ENCODE measurements at places on chromosomes 7 and 10.

GRCh38 chr7:91656541-91657482 lies 223.7 kb downstream of the MTERF1 start:
- no peak for DNase-seq

GRCh38 chr10:52438119-52438518 lies 124.0 kb downstream of the DKK1 start:
- no peak for DNase-seq

DNA sequence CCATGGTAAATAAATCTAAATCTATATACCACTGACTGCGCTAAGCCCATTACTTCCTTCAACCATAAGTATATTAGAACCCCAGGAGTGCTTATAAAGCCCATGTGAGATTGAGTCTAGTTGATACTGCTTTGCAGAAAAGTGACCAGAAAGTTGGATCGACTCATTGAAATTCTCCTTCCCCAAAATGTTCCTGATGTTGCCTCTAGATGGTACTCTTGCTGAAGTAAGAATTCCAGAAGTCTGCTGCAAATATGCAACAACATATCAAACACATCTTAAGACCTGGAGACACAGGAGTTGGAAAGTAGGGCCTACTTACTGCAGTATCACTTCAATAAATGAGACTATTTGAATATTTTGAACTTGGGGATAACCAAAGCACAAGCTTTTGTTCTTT lies 550.8 kb downstream of the IPMK start:
- no peak for DNase-seq

- DNase-seq: no peak
Observed at GRCh38 chr10:102603946-102604345, 40.3 kb upstream of the TRIM8 start.

- DNase-seq: no peak
Observed at GRCh38 chr10:99536338-99537085, 3.8 kb downstream of the NKX2-3 start.

DNA sequence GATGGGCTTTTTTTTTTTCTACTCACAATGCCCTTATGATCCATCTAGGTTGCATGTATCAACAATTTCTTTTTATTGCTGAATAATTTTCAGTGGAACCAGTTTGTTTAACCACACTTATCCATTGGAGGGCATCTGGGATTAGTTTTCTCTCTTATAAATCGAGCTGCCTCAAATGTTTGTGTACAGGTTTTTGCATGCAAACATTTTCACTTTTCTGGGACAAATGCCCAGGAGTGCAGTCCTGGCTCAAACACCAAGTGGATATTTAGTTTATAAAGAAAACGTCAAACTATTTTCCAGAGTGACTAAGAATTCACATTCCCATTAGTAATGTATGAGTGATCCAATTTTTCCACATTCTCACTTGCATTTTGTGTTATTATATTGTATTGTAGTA lies 313.4 kb downstream of the CXCL12 start:
- no peak for DNase-seq

DNA sequence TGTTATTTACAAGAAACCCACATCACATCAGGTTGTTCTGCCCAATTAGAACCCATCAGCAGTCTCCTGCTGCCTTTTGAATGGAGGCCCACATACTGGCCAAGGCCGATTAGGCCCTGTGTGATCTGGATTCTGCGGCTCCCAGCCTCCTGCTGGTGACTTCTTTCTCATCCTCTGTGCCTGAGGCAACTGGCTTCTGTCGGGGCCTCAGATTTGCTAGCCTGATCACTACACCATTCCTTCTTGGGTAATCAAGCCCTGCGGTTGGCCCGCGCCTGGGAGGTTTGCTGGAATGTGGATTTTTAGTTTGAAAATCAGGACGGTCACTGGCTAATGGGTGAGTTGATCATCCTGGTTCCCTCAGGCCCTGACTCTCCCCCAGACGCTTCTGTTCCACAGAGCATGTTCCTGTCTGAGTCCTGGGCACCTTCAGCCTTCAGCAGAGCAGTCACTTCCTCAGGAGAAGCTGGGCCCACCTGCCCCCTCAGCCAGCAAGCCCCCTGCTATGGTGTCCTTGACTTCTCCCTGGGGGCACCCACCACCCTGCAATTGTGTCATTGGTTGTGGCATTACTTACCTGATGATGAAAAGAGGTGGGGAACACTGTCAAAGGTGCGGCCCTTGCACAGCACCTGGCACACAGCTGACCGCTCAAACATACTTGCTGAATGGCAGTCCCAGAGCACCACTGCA lies 207.6 kb downstream of the PHTF2 start:
- no peak for DNase-seq

GRCh38 chr10:90363799-90364483 lies 493.9 kb downstream of the HTR7 start:
- DNase-seq: no peak

- no peak for DNase-seq
Observed at GRCh38 chr10:62266611-62267010, 2.0 kb downstream of the RTKN2 start.

DNA sequence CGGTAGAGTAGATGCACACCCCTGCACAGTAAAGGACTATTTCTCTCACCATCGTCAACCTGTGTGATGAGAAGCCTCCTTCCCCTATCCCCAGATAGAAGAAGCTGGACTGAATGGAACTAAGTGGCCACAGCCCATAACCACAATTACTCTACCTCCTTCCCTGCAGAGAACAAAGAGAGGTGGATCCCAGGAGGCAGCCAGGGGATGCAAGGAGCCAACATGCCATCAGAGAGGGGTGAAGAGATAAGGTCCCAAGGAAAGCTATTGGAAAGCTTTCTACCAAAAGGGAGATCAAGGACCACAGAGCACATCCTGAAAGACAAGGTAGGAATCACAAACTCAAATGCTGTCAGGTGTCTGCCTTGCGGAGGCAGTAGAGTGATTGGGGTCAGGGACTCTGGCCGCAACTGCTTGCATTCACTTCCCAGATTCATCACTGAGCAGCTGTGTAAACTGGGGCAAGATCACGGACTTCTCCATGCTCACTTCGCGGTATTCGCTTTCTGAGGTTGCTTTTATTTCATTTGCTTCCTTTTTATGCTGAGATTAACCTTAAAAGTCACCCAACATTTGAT lies 81.6 kb upstream of the MYO3A start:
- no peak for DNase-seq

- DNase-seq: no peak
Observed at GRCh38 chr10:101444058-101444898, 90.3 kb downstream of the BTRC start.

GRCh38 chr10:69279110-69279509 lies 814 bp downstream of the HK1 start:
- DNase-seq: no peak

DNA sequence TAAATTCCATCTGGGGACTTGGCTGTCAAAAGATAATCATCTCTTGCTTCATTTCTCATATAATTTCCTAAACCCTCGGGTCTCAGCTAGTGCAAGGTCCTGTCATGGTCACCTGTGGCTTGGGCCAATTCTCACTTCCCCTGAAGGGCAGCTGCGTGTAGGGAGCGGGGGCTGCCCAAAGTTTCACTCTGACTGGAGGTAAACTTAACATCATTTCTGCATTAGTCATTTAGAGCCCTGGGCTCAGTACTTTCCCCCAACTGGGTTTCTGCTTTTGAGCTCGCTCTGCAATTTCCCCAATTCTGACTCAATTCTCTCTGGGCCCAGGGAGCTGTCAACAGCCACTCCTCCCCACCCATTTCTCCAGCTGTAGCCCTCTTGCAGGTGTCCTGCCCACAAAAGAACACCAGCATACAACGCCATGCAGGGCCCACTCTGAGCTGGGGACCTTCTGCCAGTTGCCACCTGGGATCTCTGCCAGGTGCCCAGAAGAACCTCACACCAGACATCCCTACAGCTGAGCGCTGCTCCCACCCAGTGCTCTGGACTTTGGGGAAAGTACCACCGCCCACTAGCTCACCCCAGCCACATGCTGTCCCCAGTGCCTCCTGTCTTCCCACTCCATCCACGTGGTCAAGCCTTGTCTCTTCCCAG lies 37.9 kb downstream of the VOPP1 start:
- no peak for DNase-seq

GRCh38 chr10:77428691-77429395 lies 208.8 kb downstream of the KCNMA1 start:
- DNase-seq: peak; percentile 56

- DNase-seq: no peak
Observed at GRCh38 chr10:28397229-28397628, 94.4 kb upstream of the MPP7 start.

DNA sequence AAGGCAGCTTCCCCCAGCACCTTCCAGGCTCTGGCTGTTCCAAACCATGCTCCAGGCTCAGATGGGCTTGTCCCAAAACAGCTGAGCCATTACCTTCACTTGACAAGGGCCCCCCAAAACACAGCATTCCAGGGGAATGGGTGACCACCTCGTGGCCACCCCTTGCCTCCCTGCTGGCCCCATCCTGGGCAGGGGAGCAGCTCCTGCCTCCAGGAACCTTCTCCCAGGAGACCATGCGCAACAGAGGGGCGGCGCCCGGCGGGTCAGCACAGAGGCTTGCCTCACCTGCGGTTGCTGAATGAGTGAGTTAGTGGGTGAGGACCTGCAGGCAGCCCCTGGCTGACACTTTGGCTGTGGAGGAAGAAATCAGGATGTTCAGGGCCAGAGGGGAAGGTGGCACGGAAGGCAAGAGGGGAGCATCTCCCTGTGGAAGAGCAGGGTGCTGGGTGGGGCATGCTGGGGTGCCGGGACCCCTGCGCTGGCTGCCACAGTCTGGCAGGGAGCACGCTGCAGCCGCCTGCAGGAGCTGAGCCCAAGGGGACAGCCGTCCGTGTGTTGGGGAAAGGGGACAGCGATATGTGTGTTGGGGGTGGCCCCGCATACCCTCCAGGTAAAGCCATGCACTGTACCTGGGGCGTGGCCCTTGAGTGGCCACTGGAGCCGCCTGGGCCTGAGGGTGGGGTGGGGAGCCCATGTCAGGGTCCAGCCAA lies 54.7 kb downstream of the PWWP2B start:
- DNase-seq: peak; percentile 21

DNA sequence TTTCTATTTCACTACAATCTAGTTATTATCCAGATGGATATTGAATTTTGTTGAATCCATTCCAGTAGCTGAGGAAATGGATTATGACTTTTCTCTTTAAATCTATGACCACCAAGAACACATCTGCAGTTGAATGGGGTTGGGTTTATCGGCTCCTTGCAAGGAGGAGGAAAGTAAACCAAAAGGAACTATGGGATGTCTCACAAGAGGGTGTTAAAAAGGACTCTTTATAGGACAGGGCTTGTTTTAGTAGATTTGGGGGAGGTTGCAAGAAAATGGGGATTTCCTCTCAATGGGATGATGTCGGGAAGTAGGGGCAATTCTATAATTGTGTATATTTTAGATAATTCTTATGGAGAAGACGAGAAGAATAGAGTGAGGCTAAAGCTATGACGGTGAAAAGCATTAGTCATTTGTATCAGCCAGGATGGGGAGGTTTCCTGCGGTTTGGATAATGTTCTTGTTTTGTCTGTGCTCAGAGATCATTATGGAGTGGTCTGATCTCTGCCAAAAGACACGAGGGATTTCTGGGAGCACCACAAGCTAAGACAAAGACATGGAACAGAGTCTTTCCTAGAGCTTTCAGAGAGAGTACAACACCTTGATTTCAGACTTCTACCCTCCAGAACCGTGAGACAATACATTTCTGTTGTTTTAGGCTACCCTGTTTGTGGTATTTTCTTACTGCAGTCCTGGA lies 5.3 kb upstream of the LRRC61 start:
- DNase-seq: no peak

DNA sequence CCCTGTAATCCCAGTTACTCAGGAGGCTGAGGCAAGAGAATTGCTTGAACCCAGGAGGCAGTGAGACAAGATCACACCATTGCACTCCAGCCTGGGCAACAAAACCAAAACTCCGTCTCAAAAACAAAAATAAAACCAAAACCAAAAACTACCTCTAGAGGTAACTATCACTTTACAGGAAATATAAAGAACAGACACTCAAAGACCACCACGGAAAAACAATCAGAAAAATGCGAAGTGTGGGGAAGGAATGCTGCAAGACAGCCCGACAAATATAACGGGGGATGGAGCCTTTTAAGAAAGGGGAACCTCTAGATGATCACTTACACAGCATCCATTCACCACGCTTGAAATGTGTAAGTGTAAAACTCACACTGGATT lies 4.3 kb downstream of the HNRNPF start:
- no peak for DNase-seq

DNA sequence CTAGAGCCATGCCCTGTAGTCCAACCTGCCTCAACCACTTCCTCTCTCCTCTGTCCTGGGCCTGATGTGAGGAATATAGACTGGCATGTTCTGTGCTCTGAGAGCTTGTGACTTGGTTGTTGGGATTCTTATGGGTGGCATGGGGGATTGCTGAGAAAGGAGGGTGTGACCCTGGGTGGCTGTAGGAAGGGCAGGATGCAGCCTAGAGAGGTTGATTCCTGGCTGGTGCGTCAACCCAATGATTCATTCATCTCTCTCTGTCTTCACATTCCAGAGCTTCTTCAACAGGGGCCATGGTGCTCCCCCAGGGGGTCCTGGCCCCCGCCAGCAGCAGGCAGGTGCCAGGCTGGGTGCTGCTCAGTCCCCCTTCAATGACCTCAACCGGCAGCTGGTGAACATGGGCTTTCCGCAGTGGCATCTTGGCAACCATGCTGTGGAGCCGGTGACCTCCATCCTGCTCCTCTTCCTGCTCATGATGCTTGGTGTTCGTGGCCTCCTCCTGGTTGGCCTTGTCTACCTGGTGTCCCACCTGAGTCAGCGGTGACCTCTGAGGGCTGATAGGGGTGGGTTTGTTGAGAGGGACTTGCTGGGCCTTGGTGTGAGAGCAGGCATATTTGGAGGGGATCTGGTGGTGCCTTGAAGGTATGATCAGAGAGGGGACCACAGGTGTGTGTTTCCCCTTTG lies 2.6 kb downstream of the FAM241B start:
- no peak for DNase-seq

- DNase-seq: no peak
Observed at GRCh38 chr10:105192146-105192545, 551.1 kb downstream of the SORCS3 start.

- no peak for DNase-seq
Observed at GRCh38 chr10:48555310-48556042, 49.4 kb downstream of the ARHGAP22 start.

DNA sequence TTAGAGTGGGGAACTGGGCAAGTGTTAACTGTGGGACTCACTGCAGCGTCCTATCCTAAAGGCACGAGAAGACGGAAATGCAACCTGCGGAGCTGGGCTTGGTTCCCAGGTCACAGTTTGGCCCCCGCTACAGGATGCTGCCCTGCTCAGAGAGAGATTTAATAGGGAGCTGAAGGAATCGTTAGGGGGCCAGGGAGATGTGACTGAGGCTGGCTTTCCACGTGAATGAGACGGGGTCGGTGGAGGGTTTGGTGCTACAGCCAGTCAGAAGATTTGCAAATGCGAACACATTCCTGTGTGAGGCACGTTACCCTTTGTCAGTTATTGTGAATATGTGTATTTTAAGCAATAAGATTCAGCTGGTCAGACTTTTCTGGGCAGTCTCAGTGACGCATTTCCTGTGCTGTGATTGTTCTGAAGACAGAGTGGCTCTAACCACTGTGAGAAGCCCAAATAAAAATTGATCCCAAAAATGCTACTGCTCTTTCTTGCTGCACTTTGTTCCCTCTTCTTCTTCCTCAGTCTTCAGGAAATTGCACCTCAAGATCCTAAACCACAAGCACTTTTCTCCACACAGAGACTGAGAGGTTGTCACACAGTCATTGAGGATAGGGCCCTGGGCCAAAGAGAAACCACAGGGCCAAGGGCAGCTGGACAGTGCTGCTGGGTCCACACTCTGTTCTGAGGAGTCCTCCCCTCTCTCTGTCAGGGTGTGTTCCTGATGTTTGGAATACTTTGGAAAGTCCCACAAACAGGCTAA lies 21.2 kb downstream of the CYP17A1 start:
- no peak for DNase-seq

- no peak for DNase-seq
Observed at GRCh38 chr7:127957886-127958285, 73.4 kb downstream of the LRRC4 start.

All from glutamatergic neuron (in vitro differentiated cells).